ENCODE measurements at places on chromosomes 12 and 14.

GRCh38 chr12:89343127-89343526, 9.2 kb downstream of the DUSP6 start:
- DNase-seq: no peak

DNA sequence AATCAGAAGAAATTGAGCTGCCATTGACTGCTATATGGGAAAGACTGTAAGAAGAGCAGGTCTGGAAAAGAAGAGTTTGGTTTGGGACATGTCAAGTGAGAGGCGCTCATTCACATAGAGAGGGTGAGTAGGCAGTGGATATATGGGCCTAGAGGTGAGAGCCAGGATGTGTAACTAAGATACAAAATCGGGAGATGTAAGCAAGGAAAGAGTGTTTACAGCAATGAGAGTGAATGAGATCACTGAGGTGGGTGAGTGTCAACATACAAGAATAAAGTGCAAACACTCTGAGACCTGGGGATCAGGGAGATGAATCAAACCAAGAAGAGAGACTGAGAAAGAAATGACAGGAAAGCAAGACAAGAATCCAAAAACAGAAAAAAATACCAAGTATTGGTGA, 58.0 kb upstream of the RTRAF start:
- no peak for DNase-seq

DNA sequence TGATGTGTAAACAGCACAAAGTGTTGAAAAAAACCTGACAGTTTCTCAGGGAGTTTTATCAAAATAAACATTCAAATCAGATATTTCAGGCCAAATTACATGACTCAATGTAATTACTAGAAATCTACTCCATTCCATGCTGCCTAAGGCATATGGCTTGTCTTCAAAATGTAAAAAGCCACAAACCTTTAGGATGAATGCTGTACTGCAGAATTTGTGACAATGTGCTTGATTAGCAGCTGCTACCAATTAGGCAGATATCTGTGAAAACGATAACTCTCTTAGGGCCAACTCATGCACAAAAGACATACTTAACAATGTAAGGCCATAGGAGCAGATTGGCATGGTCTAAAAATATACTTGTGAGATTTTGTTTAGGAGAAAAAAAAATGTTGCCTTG, 267.0 kb downstream of the DACT1 start:
- no peak for DNase-seq

GRCh38 chr12:102454808-102455760, 25.3 kb downstream of the IGF1 start:
- DNase-seq: no peak
